ENCODE measurements at places on chromosomes 2 and 18.

- DNase-seq, result no peak
Observed at GRCh38 chr2:66888791-66889631, 454.1 kb downstream of the MEIS1 start.

DNA sequence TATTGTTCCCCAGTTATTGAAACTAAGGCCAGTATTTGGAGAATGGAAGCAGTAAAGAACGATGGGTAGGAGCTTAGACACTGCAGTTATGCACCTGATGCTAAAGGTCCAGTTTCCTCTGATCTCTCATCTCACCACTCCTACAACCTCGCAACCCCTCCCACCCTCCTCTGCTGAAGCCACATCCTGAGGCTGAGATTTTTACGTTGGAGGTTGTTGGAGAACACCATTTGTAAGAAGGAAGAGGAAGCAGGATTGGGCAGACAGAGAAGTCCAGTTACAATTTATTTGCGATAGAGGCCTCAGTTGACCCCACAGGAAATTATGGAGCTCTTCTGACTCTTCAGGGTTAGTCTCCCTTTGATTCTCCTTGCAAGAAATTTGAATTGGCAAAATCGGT, 54.3 kb upstream of the NDUFV2 start:
- DNase-seq, result no peak

DNA sequence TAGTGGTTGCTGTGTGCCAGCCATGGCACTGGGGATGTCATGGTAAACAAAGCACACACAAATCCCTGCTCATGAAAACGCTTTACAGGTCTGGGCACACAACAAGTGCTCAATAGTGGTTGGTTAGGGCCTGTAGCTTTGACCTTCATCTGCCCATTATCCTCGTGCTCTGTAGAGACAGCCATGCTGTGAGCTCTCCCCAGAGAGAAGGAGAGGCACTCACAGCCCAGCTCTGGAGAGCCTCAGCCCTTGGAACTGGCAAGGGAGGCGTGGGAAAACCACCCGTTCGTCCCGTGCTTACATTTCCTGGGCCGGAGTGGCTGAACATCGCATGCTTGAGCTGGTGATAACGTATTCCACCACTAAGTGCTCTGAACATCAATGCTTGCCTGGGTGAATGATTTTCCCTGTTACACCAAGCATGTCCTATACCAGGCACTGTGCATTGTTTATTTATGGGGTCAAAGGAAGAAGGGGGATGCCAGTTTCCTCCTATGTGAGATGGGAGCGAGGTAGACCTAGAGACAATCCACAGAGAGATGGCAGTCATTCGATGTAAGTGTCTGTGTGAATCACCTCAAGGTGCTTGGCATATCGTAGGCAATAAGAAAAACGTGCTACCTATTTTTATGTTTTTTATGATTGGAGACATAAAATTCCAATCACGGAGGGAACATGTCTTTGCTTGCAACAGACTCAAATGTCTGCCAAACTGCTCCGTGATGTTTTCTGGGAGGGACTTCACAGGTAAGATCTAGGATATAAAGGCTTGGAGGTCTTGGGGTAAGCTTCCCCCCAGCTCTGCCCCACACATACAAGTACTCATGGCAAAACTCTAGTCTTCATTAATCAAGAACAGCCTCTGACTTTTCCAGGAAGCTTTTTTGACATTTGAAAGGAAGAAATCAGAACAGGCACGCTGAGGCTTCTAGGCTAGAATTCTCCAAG, 75.5 kb downstream of the DDX1 start:
- DNase-seq, result no peak

DNA sequence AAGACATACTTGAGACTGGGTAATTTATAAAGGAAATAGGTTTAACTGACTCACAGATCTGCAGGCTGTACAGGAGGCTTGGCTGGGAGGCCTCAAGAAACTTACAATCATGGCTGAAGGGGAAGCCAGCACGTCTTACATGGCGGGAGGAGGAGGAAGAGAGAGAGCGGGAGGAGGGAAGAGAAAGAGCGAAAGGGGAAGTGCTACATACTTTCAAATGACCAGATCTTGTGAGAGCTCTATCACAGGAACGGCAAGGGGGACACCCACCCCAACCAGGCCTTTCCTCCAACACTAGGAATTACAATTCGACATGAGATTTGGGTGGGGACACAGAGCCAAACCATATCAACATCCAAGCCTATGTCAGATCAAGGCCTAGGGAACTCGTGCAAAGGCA, 24.2 kb downstream of the MYL12B start:
- no peak for DNase-seq

- no peak for DNase-seq
Observed at GRCh38 chr18:58228762-58229161, 184.7 kb downstream of the NEDD4L start.

GRCh38 chr2:11405599-11406266, 60.2 kb downstream of the E2F6 start:
- DNase-seq, result no peak

- DNase-seq, result no peak
Observed at GRCh38 chr2:241770185-241770935, 6.3 kb upstream of the GAL3ST2 start.

- no peak for DNase-seq
Observed at GRCh38 chr2:97730245-97730644, 16.9 kb downstream of the ZAP70 start.

- no peak for DNase-seq
Observed at GRCh38 chr2:8365331-8365910, 316.4 kb upstream of the ID2 start.

DNA sequence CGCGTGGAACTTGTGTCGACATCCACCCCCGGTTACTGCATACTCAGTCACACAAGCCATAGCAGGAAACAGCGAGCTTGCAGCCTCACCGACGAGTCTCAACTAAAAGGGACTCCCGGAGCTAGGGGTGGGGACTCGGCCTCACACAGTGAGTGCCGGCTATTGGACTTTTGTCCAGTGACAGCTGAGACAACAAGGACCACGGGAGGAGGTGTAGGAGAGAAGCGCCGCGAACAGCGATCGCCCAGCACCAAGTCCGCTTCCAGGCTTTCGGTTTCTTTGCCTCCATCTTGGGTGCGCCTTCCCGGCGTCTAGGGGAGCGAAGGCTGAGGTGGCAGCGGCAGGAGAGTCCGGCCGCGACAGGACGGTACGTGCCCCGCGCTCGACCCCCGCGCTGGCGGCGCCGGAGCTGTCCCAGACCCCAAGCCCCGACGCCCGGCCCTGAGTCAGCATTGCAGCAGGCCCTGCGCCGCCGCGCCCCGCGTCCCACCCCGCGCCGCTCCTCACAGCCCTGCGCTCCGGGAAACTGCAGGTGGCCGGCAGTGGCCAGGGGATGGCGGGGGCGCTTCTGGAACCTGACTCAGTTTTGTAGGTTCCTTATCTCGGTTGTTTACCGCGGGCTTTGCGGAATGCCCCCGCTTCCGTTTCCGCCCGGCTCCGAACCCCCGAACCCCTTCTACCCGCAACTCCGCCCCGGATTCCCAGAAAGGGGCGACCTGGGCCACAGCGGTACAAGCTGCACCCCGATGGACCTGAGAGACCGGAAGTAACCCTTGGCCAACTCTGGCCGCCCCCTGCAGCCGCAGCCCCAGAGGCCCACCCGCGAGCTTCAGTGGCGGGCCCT, at the start of gene CFLAR:
CFLAR (plus strand) TSS at position 50 of the 844 bp plus-strand sequence. CDS start 13,702 bp downstream, outside the sequence.
- DNase-seq, result peak; percentile 61

DNA sequence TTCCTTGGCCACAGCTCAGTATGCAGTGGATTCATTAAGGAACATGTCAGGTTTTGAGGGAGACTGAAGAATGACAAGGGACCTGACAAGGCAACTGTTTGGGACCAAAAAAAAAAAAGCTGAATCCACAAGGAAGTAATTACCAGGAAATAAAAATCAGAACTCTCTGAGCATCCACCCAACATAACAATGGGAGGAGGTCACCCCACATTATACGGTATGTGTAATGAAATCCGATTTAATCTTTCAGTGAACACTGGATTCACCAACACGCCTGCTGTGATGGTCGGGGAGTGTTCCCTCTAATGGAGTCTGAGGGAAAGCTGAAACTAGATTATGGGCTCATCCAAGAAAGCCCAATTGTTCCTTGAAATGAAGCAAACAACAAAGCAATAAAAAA, 329.3 kb downstream of the ETAA1 start:
- DNase-seq, result no peak

DNA sequence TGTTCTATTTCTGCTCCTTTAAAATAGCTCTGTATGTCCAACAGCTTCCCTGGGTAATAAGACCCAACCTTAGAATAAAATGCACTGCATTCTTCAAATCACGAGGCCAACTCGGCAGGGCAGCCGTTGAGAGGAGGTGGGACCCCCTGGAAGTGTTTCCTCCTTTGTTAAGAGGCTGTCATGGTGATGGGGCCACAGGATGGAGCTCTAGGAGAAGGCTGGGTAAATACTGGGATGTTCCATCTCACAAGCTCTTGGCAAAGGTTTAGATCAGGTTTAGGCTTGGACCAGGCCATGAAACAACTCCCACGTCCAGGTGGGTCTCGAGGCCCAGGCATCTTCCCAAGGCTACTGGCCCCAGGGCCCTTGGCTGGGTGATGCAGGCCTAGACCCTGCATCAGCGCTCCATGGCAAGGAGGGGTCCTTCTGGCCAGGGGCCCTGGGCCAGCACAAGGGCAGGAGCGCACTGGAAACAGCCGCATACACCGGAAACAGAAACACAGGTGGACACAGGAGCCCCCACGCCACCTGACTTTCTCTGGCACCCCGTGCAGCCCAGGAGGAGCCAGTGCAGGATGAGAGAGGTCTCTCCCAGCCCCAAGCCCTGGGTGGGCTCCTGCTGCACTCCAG, 38.8 kb upstream of the OTOS start:
- DNase-seq, result no peak

DNA sequence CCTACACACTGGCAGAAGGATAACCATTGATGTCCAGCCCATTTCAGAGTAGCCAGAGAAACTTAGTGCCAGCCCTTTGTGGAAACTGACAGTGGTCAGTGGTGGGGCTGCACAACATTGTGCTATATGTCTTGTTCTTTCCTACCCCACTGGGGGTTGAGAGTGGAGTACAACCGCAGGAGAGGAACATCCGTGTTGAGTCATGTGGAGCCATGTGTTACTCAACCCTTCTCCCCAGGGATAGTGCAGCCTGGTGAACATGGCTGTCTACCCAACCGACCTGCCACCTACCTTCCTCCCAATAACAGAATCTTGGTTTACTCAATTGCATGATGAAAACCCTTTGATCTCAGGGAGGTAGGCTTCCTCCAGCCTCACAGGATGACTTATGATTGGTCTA, 65.3 kb upstream of the MAPK4 start:
- DNase-seq, result no peak

- no peak for DNase-seq
Observed at GRCh38 chr2:201308914-201309313, 48.2 kb downstream of the FLACC1 start.

GRCh38 chr2:177649568-177650518, 257.3 kb downstream of the AGPS start:
- DNase-seq, result no peak

DNA sequence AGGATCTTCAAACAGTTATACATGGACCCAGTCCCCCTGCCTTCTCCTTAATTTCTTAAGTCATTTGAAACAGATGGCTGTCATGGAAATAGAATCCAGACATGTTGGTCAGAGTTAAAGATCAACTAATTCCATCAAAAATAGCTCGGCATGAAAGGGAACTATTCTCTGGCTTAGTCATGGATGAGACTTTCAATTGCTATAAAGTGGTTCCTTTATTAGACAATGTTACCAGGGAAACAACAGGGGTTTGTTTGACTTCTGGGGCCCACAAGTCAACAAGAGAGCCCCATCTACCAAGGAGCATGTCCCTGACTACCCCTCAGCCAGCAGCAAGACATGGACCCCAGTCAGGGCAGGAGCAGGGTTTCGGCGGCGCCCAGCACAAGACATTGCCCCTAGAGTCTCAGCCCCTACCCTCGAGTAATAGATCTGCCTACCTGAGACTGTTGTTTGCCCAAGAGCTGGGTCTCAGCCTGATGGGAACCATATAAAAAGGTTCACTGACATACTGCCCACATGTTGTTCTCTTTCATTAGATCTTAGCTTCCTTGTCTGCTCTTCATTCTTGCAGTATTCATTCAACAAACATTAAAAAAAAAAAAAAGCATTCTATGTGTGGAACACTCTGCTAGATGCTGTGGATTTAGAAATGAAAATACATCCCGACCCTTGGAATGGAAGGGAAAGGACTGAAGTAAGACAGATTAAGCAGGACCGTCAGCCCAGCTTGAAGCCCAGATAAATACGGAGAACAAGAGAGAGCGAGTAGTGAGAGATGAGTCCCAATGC, 4.6 kb downstream of the TTR start:
- DNase-seq, result no peak

DNA sequence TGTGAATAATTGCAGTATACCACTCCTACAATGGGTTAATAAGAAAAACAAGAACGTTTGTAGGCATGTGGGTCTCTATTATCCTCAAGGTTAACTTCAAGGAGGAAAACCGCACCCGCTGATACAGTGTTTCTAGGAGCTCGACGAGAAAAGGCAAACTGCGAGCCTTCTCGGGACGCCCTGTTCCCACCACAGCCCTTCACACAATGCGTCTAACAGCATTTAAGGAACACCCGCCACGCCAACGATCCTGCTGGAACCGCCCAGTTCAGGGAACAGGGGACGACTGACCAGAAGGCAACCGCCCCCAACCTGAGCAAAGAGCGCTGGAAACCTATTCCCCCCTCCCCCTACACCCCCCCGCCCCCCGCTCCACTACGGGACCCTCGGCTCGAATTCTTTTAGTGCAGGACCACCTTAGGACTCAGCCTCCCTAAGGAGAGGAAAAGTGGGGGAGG, 710 bp upstream of the TMSB10 start:
- DNase-seq, result no peak

- no peak for DNase-seq
Observed at GRCh38 chr2:28152585-28153280, 239.9 kb upstream of the FOSL2 start.

GRCh38 chr2:176446718-176447414, 177.6 kb downstream of the MTX2 start:
- no peak for DNase-seq

DNA sequence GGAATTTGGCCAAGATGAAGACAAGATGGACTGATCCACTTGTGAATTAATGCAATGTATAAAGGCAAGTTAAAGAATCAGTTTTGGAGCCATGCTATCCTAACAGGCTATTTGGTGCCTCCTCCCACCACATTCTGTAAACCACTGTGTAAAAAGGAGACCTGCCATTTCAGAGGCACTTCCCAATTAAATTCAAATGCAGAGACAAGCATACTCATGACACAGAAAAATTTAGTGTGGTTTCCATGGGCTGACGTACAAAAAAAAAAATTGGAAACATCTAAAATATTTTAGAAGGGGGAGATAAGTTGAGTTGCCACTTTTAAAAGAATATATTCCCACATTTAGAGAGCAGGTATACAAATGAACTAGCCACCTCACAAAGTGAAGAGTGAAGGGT, 112.1 kb downstream of the TCF4 start:
- no peak for DNase-seq

DNA sequence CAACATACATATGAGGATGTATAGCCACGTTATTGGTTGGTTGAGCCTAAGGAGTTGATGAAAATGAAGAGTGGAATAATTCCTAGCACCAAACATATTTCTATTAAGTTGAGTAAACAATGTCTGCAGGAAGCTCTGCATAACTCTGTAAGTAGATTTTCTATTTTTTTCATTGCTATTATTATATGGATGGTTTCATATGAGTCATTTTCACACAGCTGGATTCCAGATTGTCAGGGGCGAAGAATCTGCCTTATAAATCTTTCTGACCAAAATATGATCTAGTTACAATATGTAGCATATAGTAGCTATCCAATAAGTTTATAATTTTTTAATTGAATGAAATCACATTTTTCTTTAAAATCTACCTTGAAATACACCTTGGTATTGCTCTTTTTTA, 468.0 kb upstream of the PKDCC start:
- DNase-seq, result no peak

GRCh38 chr2:31216734-31217133, 581 bp downstream of the CAPN14 start:
- DNase-seq, result no peak

- no peak for DNase-seq
Observed at GRCh38 chr2:170514140-170514539, 201.0 kb upstream of the SP5 start.
